ENCODE measurements at places on chromosomes 6 and 20.

GRCh38 chr6:132952986-132953385 lies 138.6 kb downstream of the RPS12 start:
- no peak for DNase-seq

GRCh38 chr20:59322081-59322480 lies 21.7 kb downstream of the EDN3 start:
- no peak for DNase-seq

GRCh38 chr20:25549172-25549773 lies 36.1 kb downstream of the NINL start:
- DNase-seq, result no peak

DNA sequence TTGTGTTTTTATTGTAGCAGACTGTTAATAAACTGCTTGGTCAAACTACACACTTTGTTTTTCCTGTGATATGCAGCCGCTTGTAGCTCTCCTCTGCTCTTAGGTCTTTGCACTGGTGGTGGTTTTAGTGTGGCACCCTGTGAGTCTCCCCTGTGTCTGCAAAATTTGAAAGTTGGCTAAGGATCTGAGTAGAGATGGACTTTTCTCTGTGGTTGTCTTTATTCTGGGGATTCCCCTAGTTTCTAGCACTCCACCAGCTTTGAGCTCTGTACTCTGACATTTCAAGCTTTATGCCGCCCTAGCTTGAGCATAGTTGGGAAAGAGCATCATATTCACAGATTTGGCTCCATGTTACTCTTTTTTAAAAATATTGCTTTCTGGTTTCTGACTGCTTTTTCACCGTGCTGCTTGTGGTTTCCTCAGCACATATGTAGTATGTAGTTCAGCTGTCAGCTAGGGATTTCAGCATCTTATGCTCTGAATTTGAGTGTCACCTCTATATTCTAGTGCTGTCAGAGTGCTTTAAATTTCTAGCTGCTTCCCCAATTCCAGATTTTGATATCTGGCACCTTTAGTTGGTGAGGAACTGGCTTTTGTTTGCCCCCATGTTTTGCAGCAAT lies 25.4 kb downstream of the CDYL start:
- DNase-seq, result no peak

GRCh38 chr20:41334443-41335421 lies 5.9 kb upstream of the LPIN3 start:
- DNase-seq, result no peak

- no peak for DNase-seq
Measured at GRCh38 chr20:44532981-44533331, 11.1 kb upstream of the SERINC3 start.

- no peak for DNase-seq
Measured at GRCh38 chr6:16412171-16412570, 173.8 kb downstream of the GMPR start.

Measured in stimulated activated CD8-positive, alpha-beta memory T cell treated with anti-CD3 and anti-CD28 coated beads, Interleukin-15, amount 100 ng/mL, for 24 hours (primary cell).